ENCODE measurements at places on chromosomes 1 and 21.

GRCh38 chr1:15836772-15837669, 10.5 kb upstream of the SPEN start:
- no peak for DNase-seq

DNA sequence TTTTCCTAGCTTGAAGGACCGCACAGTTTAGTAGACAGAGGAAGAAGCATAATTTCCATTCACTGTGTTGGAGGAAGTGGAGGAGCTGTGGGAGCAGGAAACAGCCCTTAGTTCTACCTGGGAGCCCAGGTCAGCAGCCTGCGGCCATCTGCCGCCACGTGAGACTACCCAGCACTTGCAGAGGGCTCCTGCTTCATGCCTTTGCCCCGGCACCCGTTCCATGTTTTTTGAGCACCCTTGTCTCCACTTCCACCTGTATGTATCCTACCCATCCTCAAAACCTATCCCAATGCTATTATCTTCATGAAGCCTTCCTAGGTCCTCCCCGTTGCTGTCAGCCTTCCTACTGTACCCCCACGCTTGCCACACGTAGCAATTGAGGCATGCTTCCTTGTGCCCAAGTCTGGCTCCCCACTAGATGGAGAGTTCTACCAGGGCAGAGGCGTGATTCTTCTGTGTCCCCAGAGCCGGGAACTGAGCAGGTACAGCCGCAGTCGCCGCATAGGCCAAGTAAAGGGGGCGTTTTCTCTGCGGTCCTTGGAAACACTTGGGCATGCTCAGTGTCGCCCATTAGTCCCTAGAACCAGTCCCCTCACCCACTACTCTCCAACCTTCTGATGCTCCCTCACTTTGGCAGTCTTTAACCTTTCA, 1.9 kb downstream of the SLC6A9 start:
- peak; percentile 60 for DNase-seq

DNA sequence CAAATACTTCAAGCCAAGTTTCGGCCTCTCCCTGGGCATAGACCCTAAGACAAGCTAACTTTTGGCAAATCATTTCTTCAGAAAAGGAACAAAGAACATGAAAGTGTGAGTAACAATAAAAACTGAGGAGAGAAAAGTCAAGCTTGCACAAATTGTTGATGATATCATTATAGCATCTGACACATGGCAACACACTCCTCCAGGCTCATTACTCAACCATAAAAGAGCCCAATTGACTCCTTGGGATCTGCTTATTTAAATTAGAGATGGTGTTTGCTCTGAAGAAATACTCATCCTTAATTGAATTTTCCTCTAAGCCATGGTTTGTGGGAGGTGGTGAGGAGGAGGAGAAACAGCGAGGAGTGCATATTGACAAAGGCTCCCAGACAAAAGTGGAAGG, 54.5 kb downstream of the TNFSF4 start:
- no peak for DNase-seq

- no peak for DNase-seq
Observed at GRCh38 chr1:65230731-65231481, 78.4 kb upstream of the DNAJC6 start.

GRCh38 chr1:31757204-31757679, 6.9 kb downstream of the ADGRB2 start:
- no peak for DNase-seq

DNA sequence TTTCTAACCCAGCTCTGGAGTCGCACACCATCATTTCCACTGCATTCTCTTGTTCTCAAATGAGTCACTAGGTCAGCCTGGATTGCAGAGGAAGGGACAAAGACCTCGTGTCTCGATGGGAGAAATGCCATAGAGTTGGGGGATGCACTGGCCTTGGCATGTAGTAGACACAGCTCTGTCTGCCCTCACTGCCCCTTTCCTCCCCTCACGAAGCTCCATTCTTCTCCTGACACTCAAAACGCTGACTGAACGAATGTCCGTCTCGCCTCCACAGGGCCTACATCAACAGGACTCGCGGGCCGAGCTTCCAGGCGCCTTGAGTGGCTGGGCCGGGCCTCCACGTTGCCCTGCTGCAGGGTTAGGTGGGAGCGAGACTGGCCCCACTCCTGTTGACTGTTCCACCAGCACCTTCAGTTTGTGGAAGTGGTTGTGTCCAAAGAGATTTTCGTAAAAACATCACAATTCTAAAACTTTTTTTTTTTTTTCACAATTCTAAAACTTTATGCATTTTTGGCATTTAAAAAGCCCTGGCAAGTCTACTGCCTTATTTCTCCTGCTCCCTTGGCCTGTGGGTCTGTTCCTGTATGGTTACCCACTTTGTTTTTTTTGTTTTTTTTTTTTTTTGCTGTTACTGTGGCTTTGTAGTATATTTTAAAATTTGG, 18.8 kb downstream of the PKNOX1 start:
- no peak for DNase-seq

GRCh38 chr1:37560401-37561132, 3.8 kb downstream of the DNALI1 start:
- DNase-seq = no peak

GRCh38 chr1:43423672-43424550, 29.8 kb downstream of the HYI start:
- DNase-seq = no peak

DNA sequence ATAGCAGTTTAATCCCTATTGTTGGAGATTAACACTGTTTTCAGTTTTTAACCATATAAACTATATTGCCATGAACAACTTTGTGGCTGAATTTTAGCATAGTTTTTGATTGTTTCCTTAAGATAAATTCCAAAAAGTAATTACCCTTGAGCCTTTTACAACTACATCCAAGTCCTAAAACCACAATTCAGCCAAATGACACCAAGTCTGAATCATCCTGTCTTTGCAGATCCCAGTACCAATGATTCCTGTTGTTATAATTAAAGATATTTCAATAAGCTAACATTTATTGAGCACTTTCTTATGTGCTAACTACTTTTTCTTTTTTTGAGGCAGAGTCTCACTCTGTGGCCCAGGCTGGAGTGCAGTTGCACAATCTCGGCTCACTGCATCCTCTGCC, 35.6 kb downstream of the IL23R start:
- no peak for DNase-seq

DNA sequence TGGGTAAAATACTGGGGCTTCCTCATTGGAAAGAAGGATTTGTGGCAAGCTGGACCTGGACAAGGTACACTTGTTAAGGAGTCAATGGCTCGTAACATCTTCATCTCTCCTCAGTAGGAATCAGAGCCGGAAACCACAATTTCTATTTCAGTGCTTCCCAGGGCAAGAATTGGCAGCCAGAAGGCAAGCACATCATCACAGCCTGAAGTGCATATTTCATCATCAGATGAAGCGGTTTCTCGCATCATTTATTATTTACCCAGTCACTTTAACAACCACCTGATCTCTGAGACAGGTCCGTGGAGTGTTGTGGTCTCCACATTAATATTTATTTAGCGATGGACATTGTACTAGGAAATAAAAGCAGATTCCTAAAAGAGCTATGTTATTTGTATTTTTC, 55.0 kb downstream of the KCNJ15 start:
- no peak for DNase-seq

- DNase-seq = no peak
Observed at GRCh38 chr1:8167936-8168335, 141.8 kb upstream of the ERRFI1 start.

DNA sequence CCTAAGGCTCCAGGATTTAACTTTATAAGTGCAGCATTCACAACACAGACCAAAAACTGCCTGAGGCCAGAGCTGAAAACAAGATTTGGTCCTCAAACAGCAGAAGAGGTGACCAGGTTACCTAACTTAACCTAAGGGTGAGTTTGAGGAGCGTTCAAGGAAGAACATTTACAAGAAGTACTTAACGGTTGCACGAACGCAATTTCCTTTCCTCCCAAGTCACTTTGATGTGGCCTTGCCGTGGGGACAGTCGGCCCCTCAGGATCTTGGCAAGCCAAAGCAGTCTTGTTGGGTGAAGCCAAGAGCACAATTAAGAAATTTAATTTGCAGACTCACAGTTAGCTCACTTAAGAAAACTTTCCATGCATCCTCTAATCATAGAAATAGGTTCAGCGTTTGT, 202.6 kb upstream of the COA6 start:
- no peak for DNase-seq

- DNase-seq = no peak
Observed at GRCh38 chr1:110475362-110476027, 24.5 kb downstream of the PROK1 start.

DNA sequence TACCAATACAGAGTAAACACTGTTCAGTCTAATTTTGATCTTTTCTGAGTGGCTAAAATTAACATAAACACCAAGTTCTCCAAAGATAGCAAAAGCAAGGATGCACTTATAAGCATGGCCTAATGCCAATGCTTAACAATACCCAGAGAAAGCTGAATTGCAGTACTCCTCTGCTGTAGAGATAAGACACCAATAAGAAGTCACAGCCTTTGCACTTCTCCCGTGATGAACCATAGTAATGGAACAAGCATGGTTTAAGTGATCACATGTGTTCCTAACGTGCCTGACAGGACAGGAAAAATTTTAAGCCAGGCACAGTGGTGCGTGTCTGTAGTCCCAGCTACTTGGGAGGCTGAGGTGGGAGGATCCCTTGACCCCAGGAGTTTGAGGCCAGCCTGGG, 5.6 kb downstream of the PRDX1 start:
- DNase-seq = no peak

GRCh38 chr1:19465650-19466049, 19.7 kb downstream of the CAPZB start:
- DNase-seq = no peak

- no peak for DNase-seq
Observed at GRCh38 chr1:107767156-107767582, 197.8 kb downstream of the VAV3 start.
